ENCODE measurements at places on chromosomes 12 and 14. TPM values are rescaled to one million over a fixed set of nuclear protein-coding genes. Genes with fewer than 3 reads are reported as not detected.

DNA sequence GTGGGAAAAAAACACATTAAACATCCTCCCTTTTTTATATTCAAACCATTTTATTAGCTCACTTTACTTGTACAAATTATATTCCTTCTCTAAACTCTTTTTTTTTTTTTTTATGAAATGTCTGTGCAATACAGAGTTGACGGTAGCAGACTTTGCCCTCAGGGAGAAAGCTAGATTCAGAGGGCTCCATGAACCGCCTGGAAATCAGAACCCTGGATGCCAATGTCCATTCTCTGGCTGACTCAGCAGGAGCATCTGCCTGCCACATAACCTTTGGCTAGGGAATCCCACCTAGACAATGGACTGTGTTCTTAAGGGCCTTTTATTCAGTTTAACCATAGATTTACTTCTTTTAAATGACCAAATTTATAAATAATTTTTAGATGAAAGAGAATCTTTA lies 467.0 kb downstream of the MDGA2 start:
- no peak for DNase-seq

DNA sequence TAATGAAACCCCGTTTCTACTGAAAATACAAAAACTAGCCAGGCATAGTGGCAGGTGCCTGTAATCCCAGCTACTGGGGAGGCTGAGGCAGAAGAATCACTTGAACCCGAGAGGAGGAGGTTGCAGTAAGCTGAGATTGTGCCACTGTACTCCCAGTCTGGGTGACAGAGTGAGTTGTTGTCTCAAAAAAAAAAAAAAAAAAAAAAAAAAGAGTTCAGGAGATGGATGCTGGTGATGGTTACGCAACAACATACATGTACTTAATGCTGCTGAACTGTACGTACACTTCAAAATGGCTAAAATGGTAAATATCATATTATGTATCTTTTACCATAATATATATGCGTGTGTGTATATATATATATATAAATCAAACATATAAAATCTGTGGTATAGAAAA lies 29.0 kb downstream of the ACTN1 start:
- DNase-seq: no peak

- peak; percentile 17 for DNase-seq
Observed at GRCh38 chr12:109994401-109995175, 1.6 kb downstream of the GIT2 start.

DNA sequence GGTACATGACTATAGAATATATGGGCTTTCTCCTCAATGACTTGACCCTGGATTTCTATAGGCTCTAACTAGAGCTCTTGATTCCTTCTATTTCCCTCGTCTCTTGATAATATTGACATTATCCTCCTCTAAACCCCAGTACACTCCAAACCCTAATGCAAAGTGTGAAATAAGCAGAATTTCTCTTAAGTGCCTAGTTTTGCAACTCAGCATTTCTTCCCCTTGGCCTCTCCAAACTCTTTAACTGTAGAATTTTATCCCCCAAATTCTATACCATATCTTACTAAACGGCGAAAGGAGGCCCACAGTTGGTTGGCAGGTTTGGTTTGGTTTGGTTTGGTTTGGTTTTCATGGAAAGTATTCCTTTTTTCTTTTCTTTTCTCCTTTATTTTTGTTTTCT lies 498.7 kb downstream of the CCER1 start:
- DNase-seq: no peak

DNA sequence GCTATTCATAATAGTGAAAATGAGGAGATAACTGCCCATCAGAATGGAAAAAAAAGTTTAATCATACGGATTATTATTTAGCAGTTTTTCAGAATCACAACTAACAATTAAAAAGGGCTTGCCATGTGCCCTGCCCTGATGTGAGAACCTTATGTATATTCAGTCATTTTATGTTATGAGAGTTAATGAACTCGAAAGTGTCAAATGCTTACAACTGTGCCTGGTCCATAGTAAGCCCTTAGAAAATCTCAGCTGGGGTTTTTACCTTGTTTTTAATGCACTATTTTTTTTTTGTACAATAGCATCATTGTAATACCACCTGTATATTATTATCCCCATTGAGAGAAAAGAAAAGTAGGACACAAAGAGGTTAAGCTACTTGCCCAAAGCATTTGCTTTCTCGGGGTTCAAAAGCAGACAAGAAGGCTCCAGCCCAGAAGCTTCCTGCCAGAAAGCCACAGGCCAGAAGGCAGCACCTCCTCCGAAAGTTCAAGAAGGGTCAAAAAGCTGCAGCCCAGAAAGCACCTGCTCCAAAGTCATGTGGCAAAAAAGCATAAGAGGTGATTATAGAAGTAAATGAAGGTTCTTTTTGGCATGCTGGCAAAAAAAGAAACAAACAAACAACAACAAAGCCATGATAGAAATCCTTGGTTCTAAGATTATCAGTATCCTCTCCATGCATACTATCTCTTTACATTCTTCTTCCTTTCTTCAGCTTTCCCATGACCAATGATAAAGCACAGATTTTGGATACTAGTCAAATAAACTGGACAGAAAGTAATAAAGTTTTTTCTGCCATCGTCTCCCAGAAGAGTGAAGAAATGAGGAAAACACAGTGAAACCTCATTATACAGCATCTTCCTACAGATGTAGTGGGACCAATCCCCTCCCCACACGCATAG lies 59.1 kb upstream of the NAP1L1 start:
- no peak for DNase-seq

- DNase-seq: no peak
Observed at GRCh38 chr14:35740215-35740614, 68.9 kb downstream of the RALGAPA1 start.

DNA sequence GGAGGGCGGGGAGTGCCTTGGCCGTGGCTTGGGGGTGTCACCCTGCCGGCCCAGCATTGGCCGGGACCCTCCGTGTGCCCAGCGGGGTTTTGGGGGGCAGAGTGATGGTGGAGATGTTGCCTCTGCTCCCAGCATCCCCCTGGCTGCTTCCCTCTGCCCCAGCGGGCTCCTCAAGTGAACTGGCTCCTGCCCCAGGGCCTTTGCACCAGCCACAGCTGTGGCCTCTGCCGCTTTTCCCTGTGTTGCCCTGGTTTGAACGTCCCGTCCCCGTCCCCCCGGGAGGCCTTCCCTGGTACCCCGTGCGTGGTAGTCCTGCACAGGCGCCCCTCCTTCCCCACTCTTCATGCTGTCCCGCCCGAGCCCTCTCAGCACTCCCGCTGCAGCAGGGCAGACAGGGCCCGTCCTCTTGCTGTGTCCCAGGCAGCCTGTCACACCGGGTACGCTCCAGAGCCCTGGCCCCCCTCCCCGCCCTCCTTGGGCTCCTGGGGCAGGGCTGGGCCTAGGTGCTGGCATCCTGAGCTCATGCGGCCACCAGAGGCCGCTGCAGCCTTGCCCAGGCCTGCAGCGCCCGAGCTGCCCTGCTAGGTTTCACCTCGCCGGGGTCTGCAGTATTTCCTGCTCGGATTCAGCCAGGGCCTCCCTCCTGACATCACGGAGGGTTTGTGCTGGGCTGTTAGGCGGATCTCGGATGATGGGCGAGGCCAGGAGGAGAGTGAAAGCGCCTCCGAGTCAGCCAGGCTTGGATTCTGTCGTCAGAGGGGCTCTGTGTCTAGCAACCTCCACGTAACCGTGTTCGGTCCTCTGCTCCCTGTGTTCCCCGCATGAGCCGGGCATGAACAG lies 9.5 kb downstream of the NOC4L start:
- peak; percentile 80 for DNase-seq

The SDSL gene
- total RNA-seq: 18.5 TPM

- DNase-seq: no peak
Observed at GRCh38 chr14:53327716-53328115, 174.6 kb upstream of the DDHD1 start.

The GPR135 gene
- 0.06 TPM for total RNA-seq

DNA sequence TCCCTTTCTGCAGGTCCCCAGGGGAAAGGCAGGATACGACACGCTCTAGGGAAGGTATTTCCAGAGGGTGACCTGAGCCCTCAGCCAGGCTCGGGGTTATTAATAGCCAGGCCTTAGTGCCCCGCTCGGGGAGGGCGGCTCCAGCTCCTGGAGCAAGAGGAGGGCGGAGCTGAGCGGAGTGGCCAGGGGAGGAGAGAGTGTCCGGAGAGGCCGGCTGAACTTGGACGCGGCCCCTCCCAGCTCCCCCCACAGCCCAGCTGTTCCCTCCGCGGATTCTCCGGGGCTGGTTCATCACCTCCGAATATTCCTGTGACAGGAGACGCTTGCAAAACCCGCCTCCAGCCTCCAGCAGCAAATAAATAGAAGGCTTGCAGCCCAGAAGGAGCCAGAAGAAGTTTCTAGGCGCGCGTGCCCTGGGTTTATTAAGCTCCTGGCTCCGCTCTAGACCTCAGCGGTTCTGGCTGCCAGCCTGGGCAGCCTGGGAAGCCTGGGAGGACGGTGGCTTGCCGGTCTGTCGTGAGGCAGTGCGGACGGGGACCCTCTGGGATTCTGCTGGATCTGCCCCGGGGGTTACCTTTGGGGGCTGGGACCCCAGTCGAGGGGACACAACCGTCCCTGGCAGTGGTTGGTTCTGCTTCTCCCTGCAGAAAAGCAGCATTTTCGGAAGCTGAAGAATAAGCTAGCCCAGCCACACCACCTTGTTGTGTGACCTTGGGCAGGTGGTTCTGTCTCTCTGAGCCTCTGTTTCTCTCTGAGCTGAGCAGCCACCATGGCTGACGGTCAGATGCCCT lies at the start of gene HSPB8:
TSS of gene HSPB8 (plus strand) at position 388 of the 791 bp plus-strand sequence. CDS start at position 770, 382 bp downstream.
- DNase-seq: peak; percentile 57

- DNase-seq: peak; percentile 93
Observed at GRCh38 chr12:124422570-124423523, 128.0 kb downstream of the RFLNA start.

DNA sequence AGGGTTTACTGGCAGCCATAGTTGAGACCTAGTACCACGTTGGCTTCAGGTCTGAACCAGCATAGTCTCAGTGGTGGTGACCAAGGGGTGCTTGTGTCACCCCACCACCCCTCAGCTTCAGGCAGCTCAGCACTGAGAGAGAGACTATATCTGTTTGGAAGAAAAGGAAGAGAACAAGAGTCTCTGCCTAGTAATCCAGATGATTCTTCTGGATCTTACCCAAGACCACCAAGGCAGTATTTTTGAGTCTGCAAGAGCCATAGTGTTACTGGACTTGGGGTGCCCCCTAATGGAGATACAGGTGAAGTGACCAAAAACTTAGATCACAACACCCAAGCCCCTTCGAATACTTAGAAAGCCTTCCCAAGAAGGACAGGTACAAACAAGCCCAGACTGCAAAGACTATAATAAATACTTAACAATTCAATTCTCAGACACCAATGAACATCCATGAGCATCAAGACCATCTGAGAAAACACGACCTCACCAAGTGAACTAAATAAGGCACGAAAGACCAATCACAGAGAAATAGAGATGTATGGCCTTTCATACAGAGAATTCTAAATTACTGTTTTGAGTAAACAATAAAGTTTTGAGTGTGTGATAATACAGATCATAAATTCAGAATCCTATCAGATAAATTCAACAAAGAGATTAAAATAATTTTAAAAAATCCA lies 107.0 kb downstream of the HELB start:
- peak; percentile 21 for DNase-seq

DNA sequence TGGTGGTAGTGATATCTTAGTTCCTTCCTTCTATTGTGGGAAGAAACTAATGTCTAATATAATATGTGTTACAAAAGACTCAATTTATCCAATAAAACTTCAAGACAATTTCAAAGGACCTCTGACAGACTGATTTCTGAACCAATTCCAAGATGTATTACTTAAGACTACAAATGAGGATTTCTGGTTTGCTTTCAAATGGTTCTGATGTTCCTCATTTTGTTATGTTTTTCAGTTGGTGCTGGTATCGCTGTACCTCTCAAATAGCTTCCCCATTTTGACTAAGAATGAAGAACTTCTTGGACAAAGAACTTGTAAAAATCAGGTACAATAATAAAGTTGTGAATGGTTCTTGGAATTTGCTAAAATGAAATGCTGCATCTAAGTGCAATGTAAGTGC lies 19.4 kb upstream of the MBIP start:
- DNase-seq: no peak

DNA sequence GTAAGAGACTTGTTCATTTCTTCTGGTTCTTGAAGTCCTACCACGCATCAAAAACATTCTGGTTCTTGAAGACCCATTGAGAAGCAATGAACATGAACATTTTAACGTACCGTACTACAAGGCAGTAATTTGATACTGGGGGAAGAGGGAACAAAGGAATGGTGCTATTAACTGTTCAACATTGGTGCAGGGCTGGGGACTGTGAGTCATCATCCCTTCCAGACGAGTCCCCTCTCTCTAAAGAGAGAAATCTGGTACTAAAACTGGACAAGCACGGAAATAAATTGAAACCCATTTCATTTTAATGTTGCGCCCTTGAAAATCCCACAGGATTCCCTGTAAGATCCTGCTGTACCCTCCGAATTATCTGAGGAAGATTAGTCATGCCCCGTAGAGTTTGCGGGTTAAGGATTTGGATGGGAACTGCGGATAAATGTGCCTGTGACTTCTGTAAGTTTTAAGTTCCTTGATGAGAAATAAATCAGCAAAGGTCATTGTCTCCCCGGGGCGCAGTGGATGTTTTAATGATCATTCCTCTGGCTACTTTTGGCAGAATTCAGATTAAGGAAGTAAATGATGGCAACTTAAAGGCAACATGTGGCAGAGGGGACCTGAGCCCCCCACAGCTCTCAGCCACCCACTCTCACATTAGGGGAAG lies 78.6 kb downstream of the KCNK13 start:
- no peak for DNase-seq

The SYNDIG1L gene
- not detected for total RNA-seq

The TCL1B gene
- not detected for total RNA-seq

GRCh38 chr12:3697311-3697870 lies 55.5 kb downstream of the CRACR2A start:
- no peak for DNase-seq

GRCh38 chr14:56135001-56135400 lies 16.8 kb downstream of the PELI2 start:
- DNase-seq: peak; percentile 94

- DNase-seq: no peak
Observed at GRCh38 chr12:93425736-93426411, 15.9 kb downstream of the UBE2N start.

DNA sequence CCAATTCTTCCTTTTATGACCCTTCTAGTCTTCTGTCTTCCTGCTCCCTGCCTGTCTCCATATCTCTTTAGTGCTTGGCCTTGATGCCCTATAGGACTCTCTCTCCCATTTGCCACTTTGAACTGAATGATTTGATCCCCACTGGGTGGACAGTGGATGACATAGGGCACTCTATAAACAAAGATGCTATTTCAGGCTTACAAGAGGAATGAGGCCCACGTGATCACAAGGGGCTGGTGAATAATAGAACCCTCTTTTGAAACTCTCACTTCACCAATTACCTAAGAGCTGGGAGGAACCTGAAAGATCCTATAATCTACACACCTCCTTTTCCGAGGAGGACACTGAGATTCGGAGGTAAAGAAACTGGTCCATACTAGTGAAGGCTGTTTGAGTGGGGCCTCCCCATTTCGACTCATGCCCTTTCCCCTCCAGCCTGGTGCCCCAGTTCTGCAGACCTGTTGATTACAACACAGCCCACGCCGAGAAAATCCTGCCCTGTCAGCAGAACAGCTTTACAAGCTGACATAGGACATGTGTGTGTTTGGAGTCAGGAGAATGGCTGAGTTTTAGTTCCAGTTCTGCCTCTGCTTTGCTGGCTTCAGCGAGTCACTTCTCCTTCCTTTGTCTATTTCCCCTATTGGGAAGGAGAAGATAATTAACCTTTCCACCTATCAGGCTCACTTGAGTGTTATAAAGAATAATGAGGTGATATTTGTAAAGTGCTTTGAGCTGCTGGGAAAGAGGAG lies 400.3 kb downstream of the ZFP36L1 start:
- no peak for DNase-seq
